Adrenal gland (tissue), 19 donors: ENCODE measurements at places on chromosomes 4 and X. TPM values are rescaled to one million over a fixed set of nuclear protein-coding genes. Genes with fewer than 3 reads are reported as not detected.

DNA sequence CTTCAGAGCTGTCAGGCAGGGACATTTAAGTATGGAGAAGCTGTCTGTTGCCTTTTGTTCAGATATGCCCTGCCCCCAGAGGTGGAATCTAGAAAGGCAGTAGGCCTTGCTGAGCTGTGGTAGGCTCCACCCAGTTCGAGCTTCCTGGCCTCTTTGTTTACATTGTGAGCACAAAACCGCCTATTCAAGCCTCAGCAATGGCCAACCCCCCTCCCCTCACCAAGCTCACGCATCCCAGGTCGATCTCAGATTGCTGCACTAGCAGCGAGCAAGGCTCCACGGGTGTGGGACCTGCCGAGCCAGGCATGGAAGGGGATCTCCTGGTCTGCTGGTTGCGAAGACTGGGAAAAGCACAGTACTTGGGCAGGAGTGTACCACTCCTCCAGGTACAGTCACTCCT lies 59.3 kb downstream of the ZNF674 start:
- no peak for DNase-seq

- DNase-seq: no peak
These were observed 29.5 kb upstream of the TSPAN5 start for GRCh38 chr4:98687876-98688275.

GRCh38 chr4:85826060-85826678 lies 351.2 kb downstream of the ARHGAP24 start:
- DNase-seq: no peak

GRCh38 chr4:48665555-48666186 lies 114.4 kb downstream of the FRYL start:
- DNase-seq: no peak

HSPA4L gene
- 29.7 TPM for total RNA-seq

INTS12 gene
- total RNA-seq: 24.3 TPM
